ENCODE measurements at places on chromosomes 1 and 21.

- DNase-seq: no peak
Measured at GRCh38 chr1:231279683-231280082, 38.7 kb downstream of the GNPAT start.

- no peak for DNase-seq
Measured at GRCh38 chr1:23291706-23292105, 52.4 kb downstream of the HNRNPR start.

DNA sequence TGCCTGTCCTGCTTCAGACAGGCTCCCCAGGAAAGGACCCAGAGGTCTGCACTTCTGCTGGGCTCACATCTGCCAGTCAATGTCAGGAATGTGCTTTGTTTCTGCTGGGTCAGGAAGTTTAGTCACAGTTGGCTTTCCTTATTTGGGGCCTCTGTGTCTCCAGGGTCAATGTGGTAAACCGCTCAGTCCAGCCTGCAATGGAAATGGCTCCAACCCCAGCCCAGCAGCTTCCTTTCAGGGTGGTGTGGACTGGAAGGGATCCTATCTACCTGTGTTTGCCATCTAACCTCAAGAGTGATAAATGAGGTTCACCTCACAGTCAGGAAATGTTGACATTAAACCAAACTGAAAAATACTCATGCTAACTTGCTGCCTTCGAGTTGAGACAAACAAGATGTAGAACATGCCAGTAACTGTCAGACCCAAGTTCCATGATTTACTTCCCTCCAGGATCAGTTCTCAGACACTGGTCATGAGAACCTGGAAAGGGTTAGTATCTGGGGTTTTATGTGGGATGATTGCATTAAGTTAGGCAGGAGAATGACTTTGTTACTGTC lies 20.3 kb downstream of the ENO1 start:
- DNase-seq: no peak

DNA sequence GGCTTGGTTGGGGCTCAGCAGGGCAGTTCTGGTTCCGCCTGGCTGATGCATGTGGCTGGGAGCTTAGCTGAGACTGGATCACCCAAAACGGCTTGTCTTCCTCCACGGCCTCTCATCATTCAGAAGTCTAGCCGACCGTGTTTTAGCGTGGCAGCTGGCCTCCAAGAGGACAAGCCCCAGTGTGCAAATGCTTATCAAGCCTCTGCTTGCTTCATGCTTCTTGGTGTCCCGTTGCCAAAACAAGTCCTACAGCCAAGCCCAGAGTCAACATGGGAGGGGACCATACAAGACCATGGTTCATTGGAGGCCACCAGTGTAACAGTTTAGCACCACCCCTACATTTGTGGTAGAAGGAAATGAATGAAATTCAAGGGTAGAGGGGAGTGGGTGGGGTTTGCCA lies 10.5 kb upstream of the KDF1 start:
- no peak for DNase-seq

DNA sequence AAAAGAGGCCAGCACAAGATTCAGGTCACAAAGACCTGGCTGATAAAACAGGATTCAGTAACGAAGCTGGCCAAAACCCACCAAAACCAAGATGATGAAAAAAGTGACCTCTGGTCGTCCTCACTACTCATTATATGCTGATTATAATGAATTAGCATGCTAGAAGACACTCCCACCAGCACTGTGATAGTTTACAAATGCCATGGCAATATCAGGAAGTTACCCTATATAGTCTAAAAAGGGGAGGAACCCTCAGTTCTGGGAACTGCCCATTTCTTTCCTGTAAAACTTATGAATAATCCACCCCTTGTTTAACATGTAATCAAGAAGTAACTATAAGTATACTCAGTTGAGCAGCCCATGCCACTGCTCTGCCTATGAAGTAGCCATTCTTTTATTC lies 26.0 kb upstream of the FMO2 start:
- DNase-seq: no peak

DNA sequence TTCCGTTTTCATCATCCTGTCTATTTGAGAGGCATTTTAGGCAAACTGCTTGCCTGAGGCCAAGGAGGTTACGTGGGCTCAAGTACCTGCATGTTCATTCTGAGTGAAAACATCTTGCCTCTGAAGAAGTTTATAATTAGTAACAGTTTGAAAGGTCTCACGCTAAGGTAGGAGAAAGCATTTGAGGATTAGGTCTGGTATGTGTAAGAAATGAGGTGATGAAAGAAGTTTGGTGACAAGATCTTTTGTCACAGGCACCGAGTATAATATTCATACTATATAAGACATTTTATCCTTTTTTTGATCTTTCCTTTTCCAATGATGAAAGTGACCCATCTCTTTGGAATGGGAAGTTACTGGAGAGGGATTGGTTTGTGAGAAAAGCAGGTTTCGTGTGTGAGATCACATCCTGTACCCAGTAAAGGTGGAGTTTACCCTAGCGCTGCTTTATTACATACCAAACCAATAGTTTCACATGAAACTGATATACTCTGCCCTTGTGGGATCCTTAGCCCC lies 98.7 kb upstream of the PDC start:
- DNase-seq: no peak

DNA sequence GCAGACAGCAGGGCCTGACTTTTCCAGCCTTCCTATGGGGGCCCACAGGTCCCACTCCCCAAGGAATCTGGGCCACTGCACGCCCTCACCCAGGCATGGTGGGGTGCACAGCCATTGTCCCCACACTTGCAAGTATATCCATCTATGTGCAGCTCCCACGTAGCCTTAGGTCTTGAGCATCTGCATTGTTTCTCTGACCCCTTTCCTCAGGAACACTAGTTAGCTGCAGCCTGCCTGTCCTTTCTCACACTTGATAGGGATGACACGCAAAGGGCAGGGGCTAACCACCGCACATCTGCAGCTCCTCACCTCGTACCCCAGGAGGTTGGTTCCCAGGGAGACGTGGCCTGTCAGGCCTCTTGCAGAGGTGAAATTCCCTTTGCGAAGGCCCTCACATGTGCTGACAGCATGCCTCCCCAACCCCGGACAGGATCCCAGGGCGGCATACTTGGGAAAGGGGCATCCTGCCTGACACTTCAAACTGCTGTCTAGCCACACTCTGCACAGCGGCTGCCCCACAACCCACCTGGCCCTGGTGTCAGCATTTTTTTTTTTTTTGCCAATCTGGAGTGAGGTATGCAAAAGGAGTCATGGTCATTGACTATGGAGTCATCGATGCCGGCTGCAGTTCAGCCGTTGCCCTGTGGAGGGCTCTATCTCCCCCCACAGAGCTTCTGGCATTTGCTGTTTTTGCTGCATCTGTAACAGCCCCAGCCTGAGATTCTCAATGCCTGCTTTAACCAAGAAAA lies 5.0 kb downstream of the JMJD4 start:
- DNase-seq: no peak

GRCh38 chr1:30299393-30299792 lies 424.0 kb downstream of the MATN1 start:
- no peak for DNase-seq

- DNase-seq: no peak
Measured at GRCh38 chr1:94104776-94105580, 16.0 kb downstream of the ABCA4 start.

- no peak for DNase-seq
Measured at GRCh38 chr1:39063775-39064174, 37.6 kb downstream of the NDUFS5 start.

GRCh38 chr21:25809013-25809412 lies 74.2 kb downstream of the GABPA start:
- DNase-seq: no peak

DNA sequence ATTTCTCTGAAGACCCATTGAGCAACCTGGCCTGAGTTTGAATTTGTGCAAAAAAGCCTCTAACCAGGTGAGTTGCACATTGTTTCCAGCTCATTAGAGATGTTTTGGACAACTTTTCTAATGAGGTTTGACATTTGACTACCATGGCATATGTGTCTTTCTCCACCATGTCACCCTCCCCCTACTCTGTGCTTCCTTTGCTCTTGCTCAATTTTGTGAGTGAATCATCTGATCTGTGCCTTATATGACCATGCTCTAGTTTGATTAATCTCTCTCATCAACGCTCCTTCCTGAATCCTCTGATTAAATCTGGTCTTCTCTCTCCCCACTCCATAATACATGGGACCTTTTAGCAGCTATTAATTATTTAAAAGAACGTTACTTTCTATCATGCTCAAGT lies 144.8 kb upstream of the SAMSN1 start:
- no peak for DNase-seq

Data from stimulated activated CD8-positive, alpha-beta memory T cell treated with anti-CD3 and anti-CD28 coated beads, Interleukin-4, amount 100 ng/mL, for 1 hour (primary cell).